ENCODE measurements at places on chromosomes 1 and 21.

GRCh38 chr1:226782845-226783601 lies 43.9 kb upstream of the ITPKB start:
- DNase-seq: no peak

DNA sequence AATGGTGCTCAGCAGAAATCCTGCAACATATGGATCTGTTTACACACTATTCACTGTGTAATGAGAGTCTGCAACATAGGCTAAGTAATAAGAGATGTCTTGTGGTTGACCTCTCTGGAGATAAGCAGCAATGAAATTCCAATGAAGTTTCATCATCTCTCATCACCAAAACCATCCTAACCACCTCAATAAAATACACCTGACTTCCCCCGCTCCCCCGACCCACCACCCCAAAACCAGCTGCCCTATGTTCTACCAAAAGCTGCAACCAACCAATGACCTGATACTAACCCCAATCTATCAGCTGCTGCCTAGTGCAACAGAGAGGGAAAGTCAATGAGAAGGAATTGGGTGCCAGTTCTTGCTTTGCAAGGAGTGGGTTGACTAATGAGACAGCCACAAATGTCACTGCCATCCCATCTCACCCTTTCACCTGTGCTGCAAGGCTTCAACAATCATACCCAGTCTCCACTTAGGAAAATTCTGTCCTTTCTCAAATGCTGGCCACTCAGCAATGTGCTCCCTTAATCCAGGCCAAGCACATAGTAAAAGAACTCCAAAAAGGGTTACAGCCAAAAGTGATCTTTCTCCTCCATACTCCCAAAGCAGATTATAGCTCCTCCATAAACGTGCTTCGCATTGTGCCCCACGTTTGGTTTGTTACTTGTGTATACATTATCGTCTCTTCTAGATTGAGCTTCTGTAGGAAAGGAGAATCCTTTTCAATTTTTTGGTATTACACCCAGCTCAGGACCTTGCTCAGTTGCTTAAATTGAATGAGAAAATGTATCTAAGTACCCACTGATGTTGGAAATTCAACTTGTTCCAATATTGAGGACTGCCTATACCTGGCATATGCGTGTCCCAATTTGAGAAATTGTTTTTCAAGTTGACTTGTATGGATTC lies 29.0 kb downstream of the MRPL39 start:
- peak; percentile 75 for DNase-seq

GRCh38 chr1:43526002-43526401 lies 4.7 kb upstream of the PTPRF start:
- no peak for DNase-seq

DNA sequence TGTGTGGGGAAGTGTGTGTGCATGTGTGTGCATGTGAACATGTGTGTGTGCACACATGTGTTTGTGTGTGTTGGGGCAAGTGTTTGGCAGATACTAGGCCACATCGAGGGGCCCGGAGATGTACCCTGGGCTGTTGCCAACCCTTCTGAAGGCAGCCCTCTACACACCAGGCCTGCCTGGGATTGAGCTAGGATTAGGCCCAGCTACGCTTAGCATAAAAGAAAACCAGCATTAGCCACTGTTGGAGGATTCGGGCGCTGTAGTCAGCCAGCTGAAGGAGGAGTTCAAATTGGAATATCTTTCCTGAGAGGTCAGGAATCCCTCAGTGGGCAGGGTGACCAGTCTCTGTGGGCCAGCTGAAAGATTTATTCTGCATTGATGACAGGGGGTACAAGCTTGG lies 10.6 kb upstream of the ALX3 start:
- no peak for DNase-seq

GRCh38 chr1:173459885-173460284 lies 17.2 kb upstream of the PRDX6 start:
- DNase-seq: no peak

DNA sequence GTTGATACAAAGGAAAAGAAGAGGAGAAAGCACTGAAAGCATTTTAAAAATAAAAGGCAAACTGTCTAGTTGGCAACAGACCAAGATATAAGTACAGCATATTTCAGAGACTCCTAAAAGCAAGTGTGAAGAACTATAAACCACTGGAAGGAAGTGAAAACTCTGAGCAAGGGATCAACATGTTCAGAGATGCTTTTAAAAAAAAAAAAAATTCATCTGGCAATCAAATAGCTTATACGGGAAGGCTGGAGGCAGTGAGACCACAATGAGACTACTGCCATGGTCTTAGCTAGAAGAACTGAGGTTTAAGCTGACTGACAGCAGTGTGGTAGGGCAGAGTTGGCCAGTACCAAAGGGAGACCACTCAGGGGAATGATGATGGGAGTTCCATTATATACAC lies 124.3 kb downstream of the VAV3 start:
- no peak for DNase-seq

DNA sequence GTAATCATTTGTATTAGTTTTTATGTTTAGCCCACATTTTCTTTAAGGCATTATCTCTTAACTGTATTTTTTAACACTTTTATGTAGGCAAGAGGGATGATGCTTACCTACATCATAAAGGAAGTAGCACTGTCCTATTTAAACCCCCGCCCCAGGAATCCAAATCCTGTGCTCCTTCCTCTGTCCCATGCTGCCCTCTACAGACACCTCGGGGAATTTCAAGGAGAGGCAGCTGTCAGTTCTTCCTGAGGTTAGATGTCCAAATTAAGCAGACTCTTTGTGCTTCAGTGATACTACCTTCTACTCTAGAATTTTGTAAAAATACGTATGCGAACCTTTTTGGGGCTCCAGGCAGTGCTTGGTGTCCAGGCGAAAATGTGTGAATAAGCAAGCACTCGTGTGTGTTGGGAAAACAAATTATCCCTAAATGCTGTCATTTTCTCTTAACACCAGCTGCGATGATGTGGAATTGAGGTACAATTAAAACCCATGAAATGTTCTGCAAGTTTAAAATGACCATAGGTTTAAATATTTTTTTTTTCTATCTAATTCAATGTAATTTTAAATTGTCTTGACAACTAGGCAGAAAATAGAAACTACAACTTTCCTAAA lies 19.2 kb downstream of the CRCT1 start:
- DNase-seq: peak; percentile 68

GRCh38 chr21:23890652-23891051 lies 1716.6 kb downstream of the MRPL39 start:
- DNase-seq: no peak

DNA sequence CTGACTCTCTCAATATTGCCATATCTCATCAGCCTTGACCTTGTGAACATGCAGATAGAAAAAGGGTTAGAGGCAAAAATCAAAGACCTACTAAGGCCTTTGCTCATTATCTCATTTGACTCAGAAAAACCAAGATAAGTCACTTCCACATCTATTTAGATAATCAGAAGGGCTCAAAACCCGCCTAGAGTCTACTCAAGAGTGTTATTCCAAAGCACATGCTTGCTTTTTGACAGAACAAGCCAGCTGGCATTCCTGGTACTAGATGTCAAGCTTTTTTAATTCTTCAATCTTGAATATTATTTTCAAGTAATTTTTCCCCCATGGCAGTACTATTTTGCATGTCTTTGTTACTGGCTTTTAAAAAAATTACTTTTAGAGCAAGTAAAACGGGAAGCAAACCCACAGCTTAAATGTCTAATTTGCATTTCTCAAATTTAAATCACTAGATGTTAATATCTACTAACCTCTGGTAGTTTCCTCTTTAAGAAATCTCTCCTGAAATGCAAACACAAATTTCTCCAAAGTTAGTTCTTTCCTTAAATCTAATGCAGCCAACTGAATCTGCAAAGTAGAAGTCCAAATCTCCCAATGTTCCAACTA lies 51.5 kb downstream of the APP start:
- DNase-seq: no peak

DNA sequence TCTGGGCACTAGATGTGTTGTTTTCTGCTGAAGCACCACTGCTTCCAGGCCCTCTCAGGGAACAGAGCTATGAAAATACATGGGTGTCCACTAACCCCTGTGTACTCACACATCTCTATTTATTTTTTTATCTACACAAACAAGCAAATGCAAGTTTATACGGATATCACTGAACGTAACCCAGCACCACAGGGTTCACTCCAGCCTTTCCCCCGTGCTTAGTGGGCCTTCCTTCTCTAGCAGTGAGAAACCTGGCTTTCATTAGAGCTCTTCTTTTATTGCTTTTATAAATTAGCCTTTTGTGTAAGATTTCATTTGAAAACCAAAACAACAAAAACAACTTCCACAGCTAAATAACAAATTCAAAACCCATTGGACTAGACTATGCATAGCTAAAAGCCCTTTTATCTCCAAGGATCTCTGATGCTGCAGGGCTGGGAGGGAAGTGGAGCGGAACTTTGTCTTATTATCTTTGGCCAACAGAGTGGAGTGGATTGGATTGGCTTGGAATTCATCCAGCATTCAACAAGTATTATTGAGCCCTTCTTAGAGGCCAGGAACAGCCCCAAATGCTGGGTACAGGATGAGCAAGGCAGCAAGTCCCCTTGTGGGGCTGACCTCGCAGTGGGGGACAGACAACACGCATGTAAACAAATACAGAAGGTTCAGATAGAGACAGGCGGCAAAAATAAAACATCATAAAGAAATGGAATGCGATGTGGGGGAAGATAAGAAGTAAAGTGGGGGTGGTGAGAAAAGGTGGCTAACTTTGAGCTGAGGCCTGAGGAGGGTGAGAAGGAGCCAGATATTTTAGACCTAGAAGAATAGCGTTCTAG lies 371.8 kb upstream of the POU3F1 start:
- DNase-seq: no peak

DNA sequence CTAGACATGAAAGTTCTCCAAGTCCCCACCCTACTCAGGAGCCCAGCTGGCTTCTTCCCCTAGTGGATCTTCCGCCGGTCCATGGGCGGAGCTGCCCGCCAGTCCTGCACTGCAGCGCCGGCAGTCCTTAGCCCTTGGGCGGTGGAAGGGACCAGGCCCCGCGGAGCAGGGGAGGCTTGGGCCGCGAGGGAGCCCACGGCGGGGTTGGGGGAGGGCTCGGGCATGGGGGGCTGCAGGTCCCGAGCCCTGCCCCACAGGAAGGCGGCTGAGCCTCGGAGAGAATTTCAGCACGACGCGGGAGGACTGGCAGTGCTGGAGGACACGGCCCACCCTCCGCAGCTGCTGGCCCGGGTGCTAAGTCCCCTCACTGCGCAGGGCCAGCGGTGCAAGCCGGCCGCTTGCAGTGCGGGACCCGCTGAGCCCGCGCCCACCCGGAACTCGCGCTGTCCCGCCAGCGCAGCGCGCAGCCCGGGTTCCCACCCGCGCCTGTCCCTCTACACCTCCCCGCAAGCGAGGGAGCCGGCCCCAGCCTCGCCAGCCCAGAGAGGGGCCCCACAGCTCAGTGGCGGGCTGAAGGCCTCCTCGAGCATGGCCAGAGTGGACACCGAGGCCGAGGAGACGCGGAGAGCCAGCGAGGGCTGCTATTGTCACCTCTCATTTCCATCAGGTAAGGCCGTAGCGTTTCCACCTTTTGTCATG lies 1398.6 kb downstream of the MRPL39 start:
- DNase-seq: no peak

GRCh38 chr1:48250572-48250971 lies 28.1 kb downstream of the SLC5A9 start:
- no peak for DNase-seq

- DNase-seq: no peak
Observed at GRCh38 chr1:27773826-27774445, 917 bp downstream of the STX12 start.

DNA sequence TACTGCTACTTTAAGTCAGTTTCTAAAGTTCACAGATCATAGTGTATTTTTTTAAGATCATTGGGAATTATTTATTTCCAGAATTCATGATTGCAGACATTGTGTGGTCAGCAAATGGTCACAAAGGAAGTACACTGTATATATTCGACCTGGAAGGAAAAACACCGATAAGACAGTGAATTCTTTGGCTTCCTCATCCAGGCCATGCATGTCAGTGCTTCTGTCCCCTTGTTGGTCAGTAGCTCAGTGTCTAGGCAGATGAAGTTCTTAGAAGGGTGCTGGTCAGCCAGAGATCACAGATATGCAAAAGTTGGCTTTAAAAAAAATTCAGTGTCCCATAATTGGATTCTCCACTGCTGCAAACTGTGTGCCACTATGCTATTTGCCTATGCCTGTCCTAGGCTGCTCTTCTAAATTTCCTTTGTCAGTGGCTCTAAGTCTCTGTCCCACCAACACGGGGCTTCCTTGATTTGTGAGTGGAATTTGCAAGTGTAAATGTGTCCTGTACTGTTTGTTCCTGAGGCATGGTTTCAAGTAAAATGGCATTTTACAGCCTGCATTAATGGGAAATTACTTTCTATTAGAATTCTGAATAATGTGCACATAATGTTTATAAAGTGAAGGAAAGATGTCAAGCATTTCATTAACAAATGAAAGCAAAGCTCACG lies 12.0 kb upstream of the VAMP4 start:
- DNase-seq: no peak

- DNase-seq: no peak
Observed at GRCh38 chr21:31266241-31266640, 77.8 kb downstream of the TIAM1 start.

DNA sequence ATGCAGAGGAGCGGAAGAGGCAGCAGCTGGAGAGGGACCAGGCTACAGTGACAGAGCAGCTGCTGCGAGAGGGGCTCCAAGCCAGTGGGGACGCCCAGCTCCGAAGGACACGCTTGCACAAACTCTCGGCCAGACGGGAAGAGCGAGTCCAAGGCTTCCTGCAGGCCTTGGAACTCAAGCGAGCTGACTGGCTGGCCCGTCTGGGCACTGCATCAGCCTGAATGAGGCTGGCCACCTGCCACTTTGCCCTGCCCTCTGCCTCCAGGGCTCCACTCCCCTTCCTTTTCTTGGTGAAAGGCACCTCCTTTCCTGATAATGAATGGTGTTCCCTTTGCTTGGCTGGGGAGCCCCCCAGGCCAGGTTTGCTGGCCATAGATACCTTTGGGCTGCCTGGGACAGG lies 3.3 kb upstream of the HMGN2 start:
- no peak for DNase-seq

DNA sequence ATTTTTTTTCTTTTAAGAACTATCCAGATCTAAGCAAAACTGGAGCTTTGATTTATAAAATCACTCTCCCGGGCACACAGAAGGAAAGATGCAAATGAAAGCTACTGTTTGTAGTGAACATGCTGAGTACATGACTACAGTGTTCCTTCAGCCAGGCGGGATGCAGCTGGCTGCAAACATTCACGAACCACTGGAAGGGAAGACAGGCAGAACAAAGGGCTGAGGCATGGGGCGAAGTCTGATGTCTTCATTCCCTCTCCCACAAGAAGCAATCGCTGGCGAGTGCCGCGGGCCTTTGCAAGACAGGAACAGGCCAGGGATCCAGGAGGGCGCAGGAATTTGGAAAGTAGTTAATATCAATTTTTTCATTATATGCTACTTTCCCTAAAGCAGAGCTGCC lies 257.9 kb upstream of the AJAP1 start:
- no peak for DNase-seq

All from activated CD4-positive, alpha-beta T cell treated with anti-CD3 and anti-CD28 coated beads for 36 hours (primary cell).